ENCODE measurements at places on chromosomes 6 and 20. TPM values are rescaled to one million over a fixed set of nuclear protein-coding genes. Genes with fewer than 3 reads are reported as not detected.
A peak's percentile ranks its signal among the peaks of the same experiment; 100 is the strongest.

SLC22A7 gene
- not detected for total RNA-seq

AVP gene
- not detected for total RNA-seq

COL10A1 gene
- not detected for total RNA-seq

CDH26 gene
- total RNA-seq: 0.66 TPM

SSR1 gene
- total RNA-seq: 139 TPM

- no peak overlapping the region for H3K27ac ChIP-seq
- no peak for DNase-seq
- peaks cover 52% of the 10 kb centered on the region for H3K36me3 ChIP-seq
Observed at GRCh38 chr6:44260011-44260410, 2.7 kb upstream of the SLC35B2 start.

- no peak for DNase-seq
- no peak overlapping the region for H3K27ac ChIP-seq
- H3K4me1 ChIP-seq: no peaks in the 10 kb centered on the region
- no peak overlapping the region for H3K4me3 ChIP-seq
Observed at GRCh38 chr6:19525673-19526072, 311.5 kb upstream of the ID4 start.

DNA sequence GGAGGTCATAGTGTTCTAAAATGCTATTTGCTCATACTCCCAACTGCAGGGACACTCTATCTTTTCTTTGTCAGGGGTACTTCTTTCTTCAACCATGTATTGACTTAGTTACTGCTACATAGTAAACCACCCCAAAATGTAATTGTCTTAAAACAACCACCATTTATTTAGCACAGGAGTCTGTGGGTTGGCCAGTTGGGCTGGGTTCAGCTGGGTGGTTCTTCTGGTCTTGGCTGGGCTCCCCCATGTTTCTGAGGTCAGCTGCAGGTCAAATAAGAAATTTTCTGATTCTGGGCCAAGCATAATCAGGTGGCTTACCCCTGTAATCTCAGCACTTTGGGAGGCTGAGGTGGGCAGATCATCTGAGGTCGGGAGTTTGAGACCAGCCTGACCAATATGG lies 220.0 kb upstream of the BTBD3 start:
- no peak overlapping the region for H3K27ac ChIP-seq
- no peaks in the 10 kb centered on the region for H3K27me3 ChIP-seq
- no peaks in the 10 kb centered on the region for H3K36me3 ChIP-seq
- H3K4me3 ChIP-seq: no peak overlapping the region
- no peaks in the 10 kb centered on the region for H3K4me1 ChIP-seq
- no peak for DNase-seq

DNA sequence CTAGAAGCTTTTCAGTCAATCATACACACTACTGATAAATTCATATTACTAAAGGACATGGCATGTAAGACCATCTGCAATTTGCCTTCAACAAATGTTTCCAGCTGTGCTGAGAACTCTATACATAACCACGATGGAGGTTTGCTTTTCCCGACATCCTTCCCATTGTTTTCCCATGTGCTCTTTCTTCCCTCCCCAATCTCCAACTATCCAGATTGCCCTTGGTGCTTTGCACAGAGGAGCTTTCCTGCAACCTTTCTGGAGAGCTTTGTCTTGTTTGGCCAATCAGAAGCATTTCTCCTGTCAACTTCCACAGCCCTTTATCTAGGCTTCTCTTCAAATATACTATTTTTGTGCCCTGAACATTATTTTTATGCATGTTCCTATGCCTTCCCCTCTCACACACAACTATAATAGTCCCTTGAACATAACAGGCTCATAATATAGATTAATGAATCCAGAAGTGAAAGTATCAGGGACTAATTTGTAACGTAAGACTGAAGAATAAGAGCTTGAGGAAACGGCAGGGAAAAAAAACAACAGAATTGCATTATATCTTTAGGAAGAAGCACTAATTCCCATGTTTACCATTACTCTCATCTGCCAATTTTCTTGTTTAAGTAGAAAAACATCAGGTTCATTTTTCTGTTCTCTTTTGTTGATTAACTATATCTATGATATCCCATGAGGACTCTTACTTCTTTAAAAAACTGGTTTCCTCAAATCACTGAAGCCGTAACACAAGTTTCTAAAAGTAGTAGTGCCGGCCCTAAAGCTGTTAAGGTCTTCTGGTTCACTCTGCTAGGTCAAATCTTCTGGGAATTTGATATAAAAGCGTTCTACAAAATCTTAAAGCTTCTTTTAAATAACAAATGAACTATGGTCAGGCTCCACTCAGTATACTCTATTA lies 20.1 kb downstream of the SMLR1 start:
- DNase-seq: no peak
- no peak overlapping the region for H3K4me3 ChIP-seq
- no peak overlapping the region for H3K27ac ChIP-seq
- H3K27me3 ChIP-seq: no peaks in the 10 kb centered on the region
- no peaks in the 10 kb centered on the region for H3K36me3 ChIP-seq

DNA sequence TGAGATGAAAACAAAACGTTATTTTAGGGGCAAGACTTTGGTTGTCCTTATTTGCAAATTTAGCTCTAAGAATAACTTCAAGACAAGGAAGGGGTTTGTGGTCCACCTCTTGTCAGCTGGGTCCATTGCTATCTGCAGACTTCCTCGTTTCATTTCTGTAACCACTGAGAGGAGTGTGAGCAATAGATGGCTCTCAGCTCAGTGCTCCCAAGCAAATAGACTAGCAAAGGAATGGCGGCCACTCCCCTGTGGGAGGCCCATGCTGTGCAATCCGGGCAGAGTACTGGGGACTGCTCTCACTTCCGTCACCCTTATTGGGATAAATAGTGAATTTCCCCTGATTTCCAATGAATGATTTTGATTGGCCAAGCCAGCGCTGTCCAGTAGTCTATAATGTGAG lies 176.6 kb downstream of the ZDHHC14 start:
- no peaks in the 10 kb centered on the region for H3K36me3 ChIP-seq
- no peaks in the 10 kb centered on the region for H3K27me3 ChIP-seq
- no peak overlapping the region for H3K4me3 ChIP-seq
- no peak overlapping the region for H3K27ac ChIP-seq

DNA sequence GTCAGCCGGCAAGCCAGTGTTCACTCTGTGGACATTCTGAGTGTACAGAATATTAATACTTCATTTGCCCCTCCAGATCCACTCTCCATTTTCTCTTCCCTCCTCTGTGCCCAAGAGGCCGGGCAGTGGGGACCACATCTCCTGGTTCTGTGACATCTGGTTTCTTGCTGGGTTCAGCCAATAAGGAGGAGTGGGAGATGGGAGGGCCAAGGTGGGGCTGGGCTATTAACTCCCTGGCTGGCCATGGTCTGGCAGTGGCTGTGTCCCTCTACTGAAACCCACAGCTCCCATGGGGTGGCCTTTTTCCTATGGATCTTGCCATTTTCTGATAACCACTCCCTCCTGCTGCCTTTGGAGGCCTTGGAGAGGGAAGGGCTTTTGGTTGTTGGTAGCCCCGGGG lies 30.0 kb upstream of the SALL4 start:
- no peaks in the 10 kb centered on the region for H3K27me3 ChIP-seq
- no peak overlapping the region for H3K27ac ChIP-seq
- DNase-seq: no peak
- no peaks in the 10 kb centered on the region for H3K4me1 ChIP-seq
- no peaks in the 10 kb centered on the region for H3K36me3 ChIP-seq

- DNase-seq: no peak
- H3K4me1 ChIP-seq: no peaks in the 10 kb centered on the region
- no peaks in the 10 kb centered on the region for H3K36me3 ChIP-seq
- H3K27me3 ChIP-seq: no peaks in the 10 kb centered on the region
- no peak overlapping the region for H3K27ac ChIP-seq
Observed at GRCh38 chr6:84329077-84329476, 101.6 kb upstream of the CEP162 start.

GRCh38 chr20:59063358-59064213 lies 21.0 kb upstream of the PRELID3B start:
- no peak for DNase-seq
- peaks cover 3% of the 10 kb centered on the region for H3K27me3 ChIP-seq
- no peaks in the 10 kb centered on the region for H3K4me1 ChIP-seq
- no peaks in the 10 kb centered on the region for H3K36me3 ChIP-seq
- no peak overlapping the region for H3K4me3 ChIP-seq

- peak overlapping the region; percentile 15 for H3K4me3 ChIP-seq
- no peak for DNase-seq
- no peak overlapping the region for H3K27ac ChIP-seq
- H3K27me3 ChIP-seq: peaks cover 53% of the 10 kb centered on the region
Observed at GRCh38 chr20:1803932-1804501, 91.2 kb upstream of the SIRPA start.

DNA sequence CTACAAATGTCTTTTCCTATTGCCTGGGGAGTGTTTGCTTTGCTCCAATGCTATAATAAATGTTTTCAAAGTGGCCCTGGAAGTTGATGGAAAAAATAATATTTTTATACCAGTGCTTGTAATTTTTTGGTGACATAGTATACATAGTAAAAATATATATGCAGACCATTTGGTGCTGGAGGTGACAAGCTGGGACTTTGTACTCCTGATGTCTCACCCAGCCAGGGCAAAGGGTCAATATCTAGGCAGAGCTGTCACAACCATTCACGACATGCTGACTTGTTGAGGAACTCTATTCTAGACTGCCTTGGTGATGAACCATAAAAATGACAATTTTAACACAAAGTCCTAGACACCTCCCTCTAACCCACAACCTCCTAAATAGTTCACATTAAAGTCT lies 203.0 kb downstream of the PLCB1 start:
- DNase-seq: no peak
- no peak overlapping the region for H3K27ac ChIP-seq
- no peaks in the 10 kb centered on the region for H3K4me1 ChIP-seq
- H3K4me3 ChIP-seq: no peak overlapping the region
- no peaks in the 10 kb centered on the region for H3K27me3 ChIP-seq
- no peaks in the 10 kb centered on the region for H3K36me3 ChIP-seq

DNA sequence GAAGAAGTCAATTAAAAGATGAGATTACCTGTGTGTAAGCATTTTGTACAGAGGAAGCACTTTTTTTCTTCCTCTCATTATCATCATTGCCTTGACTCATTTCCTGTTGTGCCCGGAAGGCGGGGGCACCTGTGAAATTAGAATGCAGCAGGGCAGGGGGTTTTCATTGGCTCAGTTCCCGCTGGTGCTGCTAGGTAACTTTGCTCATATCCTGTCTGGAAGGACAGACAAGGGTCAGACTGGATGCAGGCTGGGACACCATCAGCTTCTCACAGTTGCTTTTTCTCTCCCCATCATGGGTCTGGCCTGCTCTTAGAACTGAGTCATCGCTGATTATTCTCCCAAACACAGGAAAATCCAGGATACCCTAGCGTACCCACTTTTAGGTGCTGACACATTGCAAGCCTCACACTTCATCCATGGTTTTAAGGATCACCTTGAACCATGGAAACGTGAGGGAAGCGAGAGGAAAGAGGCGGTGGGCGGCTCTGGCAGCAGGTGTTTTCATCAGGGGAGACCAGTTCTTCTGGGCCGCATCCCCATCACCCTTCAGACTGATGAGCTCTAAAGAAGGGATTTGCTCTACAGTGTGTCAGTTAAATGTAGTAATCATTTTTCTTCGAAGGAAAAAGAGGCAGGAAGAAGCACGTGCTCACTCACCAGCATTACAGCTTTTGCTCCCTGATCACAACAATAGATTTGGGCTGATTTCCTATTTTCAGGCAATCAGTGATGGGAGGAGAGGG lies 195.7 kb upstream of the SASH1 start:
- H3K36me3 ChIP-seq: no peaks in the 10 kb centered on the region
- H3K4me1 ChIP-seq: peaks cover 11% of the 10 kb centered on the region
- peak; percentile 64 for DNase-seq
- H3K27me3 ChIP-seq: peaks cover 19% of the 10 kb centered on the region
- peak overlapping the region; percentile 90 for H3K27ac ChIP-seq

- H3K36me3 ChIP-seq: no peaks in the 10 kb centered on the region
- H3K27ac ChIP-seq: no peak overlapping the region
- peak overlapping the region; percentile 29 for H3K4me3 ChIP-seq
- no peaks in the 10 kb centered on the region for H3K27me3 ChIP-seq
Observed at GRCh38 chr6:39302669-39303424, 11.4 kb downstream of the KCNK17 start.

DNA sequence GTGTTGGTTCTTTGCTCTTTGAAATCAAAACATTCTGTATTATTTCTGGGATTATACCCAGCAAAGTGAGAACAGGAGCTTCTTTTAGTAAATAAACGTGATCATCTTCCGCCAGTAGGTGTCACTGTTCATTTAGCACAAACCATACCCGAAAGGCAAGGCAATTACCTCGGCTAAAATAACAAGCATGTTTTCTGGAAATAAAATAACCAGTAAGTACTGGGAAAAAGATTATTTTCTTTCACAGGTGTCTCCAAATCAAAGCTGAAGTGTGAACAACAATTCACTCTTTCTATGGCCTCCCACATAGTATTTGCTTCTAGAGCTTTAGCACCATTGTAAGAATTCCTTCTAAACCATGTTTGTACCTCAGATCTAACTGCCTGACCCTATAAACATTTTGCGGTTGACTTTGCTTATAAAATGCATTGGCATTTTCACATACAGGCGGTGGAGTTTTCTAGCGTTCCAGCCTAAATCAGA lies 144.6 kb upstream of the AGPAT4 start:
- no peaks in the 10 kb centered on the region for H3K4me1 ChIP-seq
- no peak overlapping the region for H3K27ac ChIP-seq
- H3K4me3 ChIP-seq: no peak overlapping the region

GRCh38 chr6:132961122-132961521 lies 146.8 kb downstream of the RPS12 start:
- no peaks in the 10 kb centered on the region for H3K4me1 ChIP-seq
- no peak for DNase-seq
- H3K27me3 ChIP-seq: peaks cover 51% of the 10 kb centered on the region
- no peak overlapping the region for H3K27ac ChIP-seq
- no peaks in the 10 kb centered on the region for H3K36me3 ChIP-seq

All from activated naive CD8-positive, alpha-beta T cell treated with anti-CD3 and anti-CD28 coated beads for 36 hours (primary cell).